Adrenal gland (tissue), 19 donors: ENCODE measurements at places on chromosomes 2 and 18. TPM values are rescaled to one million over a fixed set of nuclear protein-coding genes. Genes with fewer than 3 reads are reported as not detected.

FN1 gene
- total RNA-seq = 205 TPM

DNA sequence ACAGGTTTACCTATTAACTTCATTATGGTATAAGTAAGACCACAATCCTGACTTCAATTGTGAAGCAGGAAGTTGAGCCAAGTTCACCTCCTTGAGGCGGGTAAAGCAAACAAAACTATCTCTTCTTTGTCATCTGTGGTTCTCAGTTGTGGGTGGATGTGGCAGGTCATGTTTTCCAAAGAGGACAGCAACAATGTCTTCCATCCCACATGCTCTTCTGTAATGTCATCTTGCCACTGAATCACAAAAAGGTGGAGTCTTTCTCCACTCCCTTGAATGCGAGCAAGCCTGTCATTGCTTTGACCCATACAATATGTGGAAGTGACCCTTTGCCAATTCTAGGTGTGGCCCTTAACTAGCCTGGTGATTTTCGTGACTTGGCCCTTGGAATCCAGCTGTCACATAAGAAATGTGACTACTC, 98.7 kb downstream of the GRB14 start:
- DNase-seq = no peak

DNA sequence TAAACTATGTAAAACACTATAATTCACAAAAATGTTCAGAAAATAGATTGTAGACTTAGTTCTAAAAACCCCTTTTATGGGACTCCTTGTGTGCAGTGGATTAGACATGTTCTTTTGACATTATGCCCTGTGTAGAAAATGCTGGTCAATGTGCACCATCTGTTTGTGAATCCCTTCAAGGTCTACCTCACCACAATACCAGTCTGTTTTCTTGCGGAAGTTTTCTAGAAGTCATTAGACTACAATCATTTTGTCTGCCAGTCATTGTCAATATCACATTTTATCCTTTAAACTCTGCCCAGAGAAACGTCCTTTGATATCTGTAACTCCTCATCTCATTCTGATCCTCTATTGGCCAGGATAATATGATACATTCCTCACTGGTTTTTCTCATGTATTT, 7.8 kb downstream of the ITGA4 start:
- DNase-seq = no peak

DNA sequence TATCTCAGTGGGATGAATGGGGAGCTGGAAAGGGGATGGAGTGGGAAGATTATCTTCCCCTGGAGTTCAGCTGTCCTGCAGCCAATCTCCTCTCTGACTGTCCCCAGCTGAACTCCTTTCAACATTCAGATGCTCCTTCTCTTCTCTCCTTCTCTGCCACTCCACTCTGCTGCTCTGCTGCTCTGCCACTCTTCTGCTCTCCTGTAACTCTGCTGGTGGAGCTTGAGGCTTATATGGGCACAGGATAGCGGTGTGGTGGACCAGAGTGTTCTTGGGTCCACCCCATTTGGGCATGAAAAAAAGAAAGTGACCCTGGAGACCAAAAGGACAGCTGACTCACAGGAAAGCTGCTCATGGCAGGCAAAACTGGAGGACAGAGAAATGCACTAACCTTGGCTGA, 26.6 kb downstream of the FAHD2B start:
- no peak for DNase-seq

GRCh38 chr2:191038241-191038725, 24.3 kb upstream of the STAT1 start:
- DNase-seq = no peak

- no peak for DNase-seq
These were observed 44.4 kb downstream of the BCL2L11 start for GRCh38 chr2:111165084-111165483.

- DNase-seq = no peak
These were observed 18.1 kb upstream of the PGAP1 start for GRCh38 chr2:196944570-196944969.
